ENCODE measurements at places on chromosomes 16 and 17.

DNA sequence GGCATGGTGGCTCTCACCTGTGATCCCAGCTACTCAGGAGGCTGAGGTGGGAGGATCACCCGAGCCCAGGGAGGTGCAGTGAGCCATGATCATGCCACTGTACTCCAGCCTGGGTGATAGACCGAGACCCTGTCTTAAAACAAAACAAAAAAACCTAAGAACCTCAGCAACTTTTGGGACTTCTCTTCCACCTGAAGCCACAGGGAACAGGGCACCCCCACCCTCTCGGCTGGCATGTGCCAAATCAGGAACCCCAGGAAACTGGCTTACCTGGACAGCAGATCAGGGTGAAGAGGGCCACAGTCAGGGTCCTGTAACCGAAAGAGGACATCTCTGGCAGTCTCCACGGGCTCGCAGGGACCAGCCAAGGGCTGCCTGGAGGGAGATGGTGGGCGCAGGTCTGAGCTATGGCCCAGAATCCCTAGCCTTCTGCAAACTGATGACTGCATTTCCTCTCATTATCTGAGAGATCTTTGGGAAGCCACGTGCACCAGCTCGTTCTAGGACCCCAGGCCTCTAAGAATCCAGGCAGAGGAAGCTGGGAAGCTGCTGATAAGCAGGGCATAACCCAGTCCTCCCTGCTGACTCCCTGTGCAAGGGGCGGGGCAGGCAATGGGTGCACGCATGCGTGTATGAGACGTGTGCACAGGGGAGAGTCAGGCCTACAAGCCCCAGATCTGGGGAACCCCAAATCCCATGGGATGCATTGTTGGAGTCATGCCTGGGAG is 8.4 kb downstream of the PRR29 start:
- DNase-seq: peak; percentile 60

GRCh38 chr16:4981473-4981872 is 23.3 kb downstream of the SEC14L5 start:
- DNase-seq: no peak

DNA sequence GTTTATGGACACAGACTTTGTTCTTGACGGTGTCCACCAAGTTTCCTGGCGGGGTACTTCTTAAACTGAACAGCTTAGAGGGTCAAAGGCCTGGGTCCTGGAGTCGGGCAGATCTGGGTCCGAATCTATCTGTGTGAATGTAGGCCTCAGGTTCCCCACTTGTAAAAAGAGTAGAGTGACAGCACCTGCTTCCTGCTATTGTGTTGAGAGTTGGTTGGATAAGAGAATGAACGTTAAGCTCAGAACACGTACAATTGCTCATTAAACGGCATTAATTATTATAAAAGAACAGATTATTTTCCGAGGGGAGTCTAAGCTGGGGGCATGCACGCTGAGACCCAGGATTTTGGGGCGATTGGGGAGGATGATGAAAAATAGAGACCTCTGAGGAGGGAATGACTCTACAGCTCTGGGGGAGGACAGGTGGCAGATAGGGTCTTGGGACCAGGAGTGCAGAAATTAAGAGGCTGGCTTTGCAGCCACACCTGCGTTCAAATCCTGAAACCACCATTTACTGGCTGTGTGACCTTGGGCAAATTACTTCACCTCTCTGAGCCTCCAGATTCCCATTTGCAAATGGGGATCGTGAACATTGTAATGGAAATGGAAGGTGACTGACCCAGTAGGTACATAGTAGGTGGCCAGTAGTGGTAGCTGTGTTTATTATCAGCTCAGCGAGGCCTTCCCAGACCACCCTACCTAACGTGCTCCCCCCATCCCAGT is 862 bp downstream of the CLEC16A start:
- no peak for DNase-seq

DNA sequence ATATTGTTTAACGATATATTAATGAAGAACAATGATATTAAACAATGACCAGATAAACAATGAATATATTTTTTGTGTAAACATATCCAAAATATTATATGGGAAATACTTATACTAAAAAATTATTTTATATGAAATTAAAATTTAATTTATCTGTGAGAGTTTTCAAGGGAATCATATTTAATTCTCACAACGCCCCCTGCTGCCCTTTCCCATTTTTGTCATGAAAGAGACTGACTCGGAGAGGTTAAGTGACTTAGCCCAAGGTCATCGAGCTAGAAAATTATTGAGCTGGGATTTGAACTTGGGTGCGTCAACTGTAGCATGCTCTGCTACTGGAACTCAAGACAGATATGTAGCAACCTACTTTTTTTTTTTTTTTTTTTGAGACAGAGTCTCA is 7.2 kb upstream of the MYCBPAP start:
- peak; percentile 70 for DNase-seq

- DNase-seq: no peak
Measured at GRCh38 chr17:27413315-27413714, 42.9 kb upstream of the KSR1 start.

DNA sequence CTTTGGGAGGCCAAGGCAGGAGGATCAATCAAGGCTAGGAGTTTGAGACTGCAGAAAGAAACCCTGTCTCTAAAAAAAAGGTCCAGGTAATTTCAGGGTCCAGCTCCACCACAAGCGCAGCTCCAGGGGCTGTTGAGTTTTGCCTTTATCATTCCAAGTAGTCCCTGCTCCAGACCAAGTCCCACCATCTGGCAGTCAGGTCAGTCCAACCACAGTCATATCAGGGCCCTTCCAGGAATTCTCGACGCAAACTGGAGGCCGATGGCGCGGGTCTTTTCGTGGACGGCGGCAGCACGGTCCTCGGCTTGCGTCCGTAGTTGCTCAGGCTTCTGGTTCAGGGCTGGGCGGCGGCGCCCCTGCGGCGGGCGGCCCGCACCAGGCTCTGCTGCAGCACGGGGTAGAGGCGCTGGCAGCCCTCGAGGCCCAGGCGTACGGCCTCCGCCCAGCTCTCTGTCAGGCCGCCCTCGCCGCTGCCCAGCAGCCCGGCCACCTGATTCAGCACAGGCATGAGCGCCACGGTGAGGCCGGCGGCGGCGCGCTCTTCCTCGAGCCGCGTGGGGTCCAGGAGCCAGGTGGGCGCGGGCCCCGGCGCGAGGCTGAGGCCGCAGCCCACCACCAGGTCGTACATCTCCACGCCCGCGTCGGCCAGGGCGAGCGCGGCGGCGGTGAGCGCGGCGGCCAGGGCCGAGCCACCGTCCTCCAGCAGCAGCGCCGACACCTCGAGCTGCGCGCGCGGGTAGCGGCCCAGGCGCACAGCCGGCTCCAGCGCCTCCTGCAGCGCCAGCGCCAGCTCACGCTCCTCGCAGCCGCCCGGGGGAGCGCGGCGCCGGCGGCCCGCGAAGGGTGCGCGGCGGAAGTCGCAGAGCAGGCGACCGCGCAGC is 752 bp downstream of the EXOSC6 start:
- peak; percentile 77 for DNase-seq

DNA sequence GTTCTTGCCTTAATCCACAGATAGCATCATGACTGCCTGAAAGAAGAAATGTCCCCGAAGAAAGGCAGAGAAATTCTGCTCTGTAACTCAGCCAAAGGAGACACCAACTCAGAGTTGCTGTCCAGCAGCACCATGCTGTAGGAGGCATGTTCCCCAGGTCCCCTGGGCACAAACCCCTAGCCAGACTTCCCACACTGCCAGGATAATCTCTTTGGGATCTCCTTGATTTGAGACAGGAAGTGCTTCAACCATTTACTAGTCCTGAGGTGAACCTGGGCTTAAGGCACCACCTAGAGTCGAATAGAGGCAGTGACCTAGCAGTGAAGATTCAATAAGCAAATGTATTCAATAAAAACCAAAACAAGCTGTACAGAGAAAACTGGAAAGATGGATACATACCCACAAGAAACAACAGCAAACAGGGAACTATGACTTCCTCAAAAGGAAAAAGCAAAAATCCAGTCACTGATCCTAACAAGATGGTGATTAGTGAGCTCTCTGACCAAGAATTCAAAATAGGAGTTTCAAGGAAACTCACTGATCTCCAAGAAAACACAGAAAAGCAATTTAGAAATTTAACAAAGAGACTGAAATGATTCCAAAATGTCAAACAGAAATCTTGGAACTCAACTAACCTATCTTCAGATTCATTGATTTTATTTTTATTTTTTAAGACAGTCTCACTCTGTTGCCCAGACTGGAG is 5.7 kb downstream of the OR4D2 start:
- DNase-seq: peak; percentile 71

- no peak for DNase-seq
Measured at GRCh38 chr17:75589919-75590303, 2.3 kb downstream of the MYO15B start.

- DNase-seq: no peak
Measured at GRCh38 chr17:11608396-11608795, 10.1 kb downstream of the DNAH9 start.

- no peak for DNase-seq
Measured at GRCh38 chr17:69175625-69176456, 34.1 kb upstream of the ABCA6 start.

- DNase-seq: no peak
Measured at GRCh38 chr16:10561001-10561400, 19.4 kb downstream of the EMP2 start.
